ENCODE measurements at places on chromosomes 5 and 9.

- no peak for DNase-seq
Observed at GRCh38 chr5:99879791-99880511, 655.2 kb upstream of the FAM174A start.

GRCh38 chr9:75607521-75607920, 283.0 kb upstream of the PCSK5 start:
- no peak for DNase-seq

GRCh38 chr5:126866851-126867636, 90.1 kb downstream of the LMNB1 start:
- DNase-seq: no peak

DNA sequence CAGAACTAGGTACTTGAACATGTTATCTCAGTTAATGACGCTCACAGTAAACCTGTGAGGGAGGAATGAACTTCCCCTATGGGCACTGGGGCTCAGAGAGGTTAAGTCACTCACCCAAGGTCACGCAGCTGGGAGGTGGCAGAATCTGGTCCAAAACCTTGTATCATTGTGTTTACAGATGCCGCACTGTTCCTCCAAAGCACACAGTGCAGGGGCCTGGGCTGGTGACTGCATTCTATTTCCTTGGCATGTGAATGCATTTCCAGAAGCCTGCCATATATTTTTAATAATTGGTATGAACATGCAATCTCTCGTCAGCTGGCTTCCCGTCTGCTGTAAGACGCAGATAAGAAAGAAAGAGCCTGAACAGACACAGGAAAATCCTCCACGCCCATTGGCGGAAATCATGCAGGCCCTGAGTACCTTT, 77.0 kb upstream of the TBC1D2 start:
- DNase-seq: no peak

DNA sequence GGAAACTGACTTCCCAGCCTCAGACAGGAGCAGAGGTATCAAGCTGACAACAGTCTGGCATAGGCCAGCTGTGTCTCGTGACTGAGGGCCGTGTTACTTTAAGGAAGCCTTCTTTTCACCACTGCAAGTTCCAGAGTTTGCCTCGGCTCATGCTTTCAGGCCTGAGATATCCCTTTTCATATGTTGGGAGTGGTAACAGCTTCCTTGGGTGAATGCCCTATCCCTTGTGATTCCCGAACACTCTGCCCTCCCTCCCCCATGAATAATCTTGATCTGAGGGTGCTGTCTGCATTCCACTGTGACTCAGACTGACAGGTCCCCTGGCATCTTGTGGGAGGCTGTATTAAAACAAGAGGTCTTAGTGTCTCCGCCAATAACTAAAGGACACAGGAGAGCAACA, 49.7 kb upstream of the ARL15 start:
- no peak for DNase-seq

GRCh38 chr9:38240051-38240450, 152.5 kb upstream of the ALDH1B1 start:
- no peak for DNase-seq

DNA sequence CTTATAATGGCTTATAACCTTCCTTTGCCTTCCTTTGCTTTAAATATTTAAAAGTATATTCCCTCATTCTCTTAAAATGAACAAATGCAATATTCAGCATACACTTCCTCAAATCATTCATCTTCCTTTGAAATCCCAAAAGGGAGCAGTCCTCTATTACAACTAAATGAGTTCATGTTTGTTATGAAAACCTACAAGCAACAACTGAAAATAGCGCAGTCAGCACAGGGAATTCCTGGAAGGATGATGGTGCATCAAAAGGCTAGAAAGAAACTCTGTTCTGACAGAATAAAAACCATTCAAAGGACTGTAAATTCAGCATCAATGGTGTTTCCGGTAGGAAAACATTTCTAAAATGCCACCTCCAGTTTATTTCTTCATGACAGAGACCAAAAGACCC, 3.3 kb downstream of the NR6A1 start:
- DNase-seq: no peak

GRCh38 chr5:19866090-19866450, 121.9 kb downstream of the CDH18 start:
- no peak for DNase-seq

- no peak for DNase-seq
Observed at GRCh38 chr9:98869078-98869745, 61.7 kb downstream of the GALNT12 start.

Measured in GM12864 (cell line).